ENCODE measurements at places on chromosomes 3 and 15.
A peak's percentile ranks its signal among the peaks of the same experiment; 100 is the strongest.

GRCh38 chr3:189160519-189161309 lies 11.1 kb upstream of the TPRG1 start:
- DNase-seq, result no peak

DNA sequence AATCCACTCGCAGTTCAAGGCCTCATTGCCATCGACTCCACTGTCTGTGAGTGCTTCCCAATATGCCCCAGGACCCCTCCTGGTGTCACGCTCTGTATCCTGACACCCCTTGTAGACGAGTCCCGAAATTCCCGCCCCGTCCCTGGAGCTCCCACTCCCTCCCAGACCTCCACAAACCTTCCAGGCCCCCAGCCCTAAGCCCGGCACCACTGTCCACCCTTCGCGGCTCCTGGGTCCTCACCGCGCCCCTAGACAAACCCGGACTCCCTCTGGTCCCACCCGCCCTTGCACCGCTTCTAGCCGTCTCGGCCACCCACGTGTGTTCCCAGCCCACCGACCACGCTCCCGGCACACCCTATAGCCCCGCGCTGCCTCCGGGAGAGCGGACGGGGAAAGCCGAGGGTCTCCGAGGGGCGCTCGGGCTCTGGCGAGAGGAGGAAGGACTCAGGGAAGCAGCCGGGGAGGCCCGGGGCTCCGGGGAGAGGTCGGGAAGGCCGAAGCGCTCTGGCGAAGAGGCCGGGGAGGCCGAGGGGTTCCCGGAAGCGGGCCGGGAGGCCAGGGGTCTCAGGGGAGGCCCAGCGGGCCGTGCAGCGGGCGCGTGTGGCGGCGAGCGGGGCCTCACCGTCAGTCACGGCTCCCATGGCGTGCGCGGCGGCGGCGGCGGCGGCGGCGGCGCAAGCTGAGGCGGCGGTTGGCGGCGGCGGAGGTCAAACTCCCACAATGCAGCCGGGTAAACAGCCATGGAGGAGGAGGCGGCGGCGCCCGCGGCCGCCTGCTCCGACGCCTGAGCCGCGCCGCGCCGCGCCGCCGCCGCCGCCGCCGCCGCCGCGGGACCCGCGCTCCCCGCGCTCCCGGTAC lies at the start of the genes ATXN7 and THOC7:
Gene ATXN7 (plus strand): TSS at position 718 of the 858 bp plus-strand sequence. CDS start 48,732 bp downstream, outside the sequence.
Gene THOC7 (minus strand): TSS at position 656 of the 858 bp plus-strand sequence. CDS start 15 bp downstream, at position 641.
- peak; percentile 70 for DNase-seq

DNA sequence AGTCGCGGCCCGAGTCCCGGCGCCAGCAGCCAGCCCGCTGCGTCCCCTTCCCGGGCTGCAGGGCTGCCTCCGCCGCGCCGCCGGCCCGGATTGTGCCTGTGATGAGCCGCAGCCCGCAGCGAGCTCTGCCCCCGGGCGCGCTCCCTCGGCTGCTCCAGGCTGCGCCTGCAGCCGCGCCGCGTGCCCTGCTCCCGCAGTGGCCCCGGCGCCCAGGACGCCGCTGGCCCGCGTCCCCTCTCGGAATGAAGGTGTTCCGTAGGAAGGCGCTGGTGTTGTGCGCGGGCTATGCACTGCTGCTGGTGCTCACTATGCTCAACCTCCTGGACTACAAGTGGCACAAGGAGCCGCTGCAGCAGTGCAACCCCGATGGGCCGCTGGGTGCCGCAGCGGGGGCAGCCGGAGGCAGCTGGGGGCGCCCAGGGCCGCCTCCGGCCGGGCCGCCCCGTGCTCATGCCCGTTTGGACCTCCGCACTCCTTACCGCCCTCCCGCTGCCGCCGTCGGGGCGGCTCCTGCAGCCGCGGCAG lies 1.2 kb downstream of the CHST2 start:
- peak; percentile 33 for DNase-seq

- peak; percentile 72 for DNase-seq
These were observed 28.4 kb downstream of the CCDC12 start for GRCh38 chr3:46947981-46948791.

- no peak for DNase-seq
These were observed 35.4 kb downstream of the SMARCC1 start for GRCh38 chr3:47746264-47746663.

DNA sequence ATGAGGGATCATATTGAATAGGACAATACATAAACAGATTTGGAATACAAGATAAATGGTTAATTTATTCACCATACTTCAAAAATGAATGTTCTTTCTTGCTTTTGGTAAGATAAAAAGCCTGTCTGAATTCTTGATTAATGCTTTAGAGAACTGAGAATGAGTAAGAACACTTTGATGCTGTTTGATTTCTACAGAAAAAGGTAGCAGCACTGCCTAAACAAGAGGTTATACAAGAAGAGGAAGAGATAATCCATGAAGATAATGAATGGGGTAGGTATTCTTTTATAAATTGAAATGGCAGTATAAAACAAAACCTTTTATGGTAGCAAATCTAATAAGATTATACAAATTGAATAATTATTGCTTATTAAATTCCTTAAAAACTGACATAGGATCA lies 15.3 kb downstream of the UBA5 start:
- DNase-seq, result no peak

- no peak for DNase-seq
These were observed 48.7 kb upstream of the LCTL start for GRCh38 chr15:66614456-66614855.

DNA sequence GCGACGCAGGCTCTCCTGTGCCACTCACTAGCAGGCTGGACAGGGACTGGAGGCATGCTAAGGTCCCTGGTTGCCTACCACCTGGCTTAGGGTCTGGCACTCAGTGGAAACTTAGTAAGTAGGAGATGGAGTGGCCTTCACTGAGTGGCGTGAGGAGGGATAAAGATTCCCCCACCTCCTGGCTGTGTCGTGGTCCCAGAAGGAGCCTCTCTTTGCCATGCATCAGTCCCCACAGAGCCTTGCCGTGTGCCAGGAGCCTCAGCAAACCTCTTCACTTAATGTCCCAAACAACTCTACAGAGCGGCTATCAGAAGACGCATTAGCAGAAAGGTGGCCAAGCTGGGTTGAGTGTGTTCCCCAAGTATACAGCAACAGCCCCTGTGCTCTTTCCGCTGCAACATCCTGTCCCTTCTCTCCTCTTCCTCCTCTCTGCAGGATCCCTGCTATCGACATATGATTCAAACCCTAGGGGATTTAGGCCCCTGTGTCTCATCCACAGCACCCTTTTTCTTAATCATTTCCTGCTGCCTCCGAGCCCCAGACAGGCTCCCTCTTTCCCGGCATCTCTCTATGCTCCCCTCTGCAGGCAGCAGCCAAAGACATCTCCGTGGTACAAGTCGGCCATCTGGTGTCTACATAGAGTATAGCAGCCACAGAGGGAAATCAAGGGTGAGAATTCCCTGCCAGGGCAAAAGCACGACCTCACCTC lies 66.7 kb downstream of the SLC6A1 start:
- peak; percentile 4 for DNase-seq

GRCh38 chr15:35783203-35783602 lies 237.2 kb upstream of the DPH6 start:
- no peak for DNase-seq

GRCh38 chr15:94079459-94079858 lies 151.9 kb upstream of the MCTP2 start:
- no peak for DNase-seq

GRCh38 chr15:59138243-59138642 lies 33.3 kb downstream of the CCNB2 start:
- DNase-seq, result peak; percentile 50

DNA sequence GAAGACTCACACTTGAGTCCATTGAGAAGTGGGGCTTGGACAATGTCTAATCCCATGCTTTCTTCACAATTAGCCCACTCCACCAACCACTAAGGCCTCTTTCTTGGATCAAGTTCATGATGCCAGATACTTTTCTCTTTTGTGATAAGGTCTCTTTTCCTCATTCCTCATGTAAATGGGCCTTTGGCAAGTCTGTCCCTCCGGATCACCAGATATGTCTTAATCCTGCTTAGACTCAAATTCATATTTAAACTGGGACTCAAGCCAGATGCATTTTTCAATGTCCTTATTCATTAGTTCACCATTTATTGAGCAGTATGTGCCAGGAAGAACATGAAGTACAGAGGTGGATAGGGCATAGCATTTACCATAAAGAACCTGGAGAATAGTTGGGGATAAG lies 671.1 kb downstream of the TBL1XR1 start:
- no peak for DNase-seq

DNA sequence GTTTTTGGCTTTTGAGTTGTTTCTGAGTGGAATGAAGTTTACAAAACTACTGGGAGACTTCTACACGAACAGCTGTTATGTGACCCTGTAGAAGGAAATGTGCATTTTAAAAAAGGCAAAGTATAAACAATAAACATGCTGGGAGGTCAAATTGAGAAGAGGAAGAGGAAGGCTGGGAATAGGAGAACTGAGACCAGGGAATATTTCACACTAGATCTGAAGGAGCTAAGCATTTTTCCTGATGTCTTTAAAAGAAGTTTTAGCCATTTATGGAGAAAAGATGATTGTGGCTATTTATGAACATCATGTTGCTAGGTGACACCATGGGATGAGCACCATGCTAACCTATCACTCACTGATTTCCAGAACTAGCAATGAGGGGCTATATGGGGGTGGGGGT lies 76.3 kb upstream of the FAM98B start:
- DNase-seq, result no peak

- no peak for DNase-seq
These were observed 47.6 kb downstream of the ANKRD28 start for GRCh38 chr3:15750143-15750542.

DNA sequence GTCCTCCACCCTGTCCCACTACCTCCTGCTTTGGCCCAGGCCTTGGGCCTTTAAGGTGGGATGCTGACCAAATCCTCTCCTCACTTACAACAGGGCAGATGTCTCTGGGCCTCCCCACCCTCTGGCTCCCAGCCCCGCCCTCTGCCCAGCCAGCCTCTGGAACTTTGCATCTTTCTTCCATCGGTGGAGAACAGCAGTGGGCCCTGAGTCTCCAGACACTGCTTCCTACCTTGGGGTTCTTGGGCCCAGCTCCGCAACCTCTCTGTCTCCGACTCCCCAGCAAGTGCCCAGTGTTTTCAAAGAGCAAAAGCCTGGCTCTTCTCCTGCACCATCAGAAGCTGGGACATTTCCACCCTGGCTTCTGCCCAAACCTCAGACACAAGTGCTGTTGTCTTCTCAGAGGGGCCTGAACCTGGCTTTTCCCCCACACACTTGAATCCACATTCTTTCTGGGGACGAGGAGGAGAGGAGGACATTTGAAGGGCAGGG lies 33.1 kb downstream of the MRAS start:
- DNase-seq, result no peak

- no peak for DNase-seq
These were observed 51.6 kb upstream of the C15orf39 start for GRCh38 chr15:75149867-75150709.

All from activated CD4-positive, alpha-beta T cell treated with anti-CD3 and anti-CD28 coated beads, Interleukin-2, amount 50 U/mL, for 1 hour (primary cell).